Fibroblast of skin of right quadriceps (primary cell): ENCODE measurements at places on chromosomes 4 and X.
A peak's percentile ranks its signal among the peaks of the same experiment; 100 is the strongest.

- DNase-seq: no peak
Observed at GRCh38 chr4:8266508-8266907, 3.0 kb upstream of the HTRA3 start.

DNA sequence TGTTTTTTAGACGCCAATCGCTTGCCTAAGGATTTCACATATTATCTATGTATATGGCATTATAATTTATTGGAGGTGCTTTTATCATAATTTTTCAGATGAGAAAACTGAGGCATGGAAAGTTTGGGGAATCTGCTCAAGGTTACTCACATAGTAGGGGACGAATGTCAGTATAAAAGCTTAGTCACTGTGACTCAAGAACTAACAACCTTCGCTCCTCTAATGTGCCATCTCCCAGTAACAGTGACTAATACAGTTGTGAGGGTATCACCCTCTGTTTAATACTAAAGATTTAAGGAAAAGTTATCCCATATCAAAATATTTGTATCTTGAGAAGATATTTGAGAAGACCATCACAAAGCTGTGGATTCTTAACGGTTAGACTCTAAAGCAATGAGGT is 353.1 kb upstream of the SPOCK3 start:
- no peak for DNase-seq

- DNase-seq: no peak
Observed at GRCh38 chr4:14857475-14857874, 144.8 kb upstream of the CPEB2 start.

DNA sequence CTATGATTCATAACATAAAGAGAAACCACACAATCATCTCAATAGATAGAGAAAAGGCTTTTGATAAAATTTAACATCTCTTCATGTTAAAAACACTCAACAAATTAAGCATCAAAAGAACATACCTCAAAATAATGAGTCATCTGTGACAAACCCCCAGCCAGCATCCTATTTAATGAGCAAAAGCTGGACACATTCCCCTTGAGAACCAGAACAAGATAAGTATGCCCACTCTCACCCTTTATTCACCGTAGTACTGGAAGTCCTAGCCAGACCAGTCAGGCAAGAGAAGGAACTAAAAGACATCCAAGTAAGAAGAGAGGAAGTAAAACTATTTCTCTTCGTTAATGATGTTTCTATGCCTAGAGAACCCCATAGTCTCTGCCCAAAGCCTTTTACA is 507.2 kb downstream of the PABPC4L start:
- peak; percentile 3 for DNase-seq

DNA sequence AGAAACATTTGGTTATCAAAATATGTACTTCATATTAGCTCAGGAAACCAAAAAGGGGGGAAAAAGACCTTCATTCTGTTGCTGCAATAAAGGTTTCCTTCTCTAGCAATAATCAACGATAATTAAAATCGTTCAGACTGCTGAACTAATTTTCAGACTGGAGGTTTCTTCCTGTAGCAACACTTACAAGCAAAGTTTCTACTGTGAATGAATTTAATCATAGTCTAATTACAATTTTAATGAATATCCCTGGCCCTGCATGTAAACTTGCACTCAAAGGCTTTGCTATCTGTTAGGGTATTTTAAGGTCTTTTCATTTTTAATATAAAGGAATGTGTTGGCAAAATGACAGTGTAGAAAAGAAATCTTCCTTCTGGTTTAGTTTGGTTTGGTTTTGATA is 265.2 kb downstream of the QDPR start:
- no peak for DNase-seq

GRCh38 chr4:52939739-52940138 is 77.6 kb downstream of the RASL11B start:
- no peak for DNase-seq

DNA sequence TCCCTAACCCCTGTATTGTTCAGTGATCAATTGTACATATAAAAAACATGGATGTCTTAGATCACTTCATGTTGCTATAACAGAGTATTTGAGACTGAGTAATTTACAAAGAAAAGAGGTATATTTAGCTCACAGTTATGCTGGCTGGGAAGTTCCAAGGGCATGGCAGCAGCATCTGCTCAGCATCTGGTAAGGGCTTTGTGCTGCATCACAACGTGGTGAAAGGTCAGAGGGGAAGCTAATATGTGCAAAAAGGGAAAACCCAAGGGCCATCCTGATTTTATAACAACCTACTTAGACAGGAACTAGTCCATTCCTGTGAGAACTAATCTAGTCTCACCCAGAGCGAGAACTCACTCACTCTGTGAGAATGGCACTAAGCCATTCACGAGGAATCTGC is 128.2 kb upstream of the OTUD4 start:
- DNase-seq: no peak

DNA sequence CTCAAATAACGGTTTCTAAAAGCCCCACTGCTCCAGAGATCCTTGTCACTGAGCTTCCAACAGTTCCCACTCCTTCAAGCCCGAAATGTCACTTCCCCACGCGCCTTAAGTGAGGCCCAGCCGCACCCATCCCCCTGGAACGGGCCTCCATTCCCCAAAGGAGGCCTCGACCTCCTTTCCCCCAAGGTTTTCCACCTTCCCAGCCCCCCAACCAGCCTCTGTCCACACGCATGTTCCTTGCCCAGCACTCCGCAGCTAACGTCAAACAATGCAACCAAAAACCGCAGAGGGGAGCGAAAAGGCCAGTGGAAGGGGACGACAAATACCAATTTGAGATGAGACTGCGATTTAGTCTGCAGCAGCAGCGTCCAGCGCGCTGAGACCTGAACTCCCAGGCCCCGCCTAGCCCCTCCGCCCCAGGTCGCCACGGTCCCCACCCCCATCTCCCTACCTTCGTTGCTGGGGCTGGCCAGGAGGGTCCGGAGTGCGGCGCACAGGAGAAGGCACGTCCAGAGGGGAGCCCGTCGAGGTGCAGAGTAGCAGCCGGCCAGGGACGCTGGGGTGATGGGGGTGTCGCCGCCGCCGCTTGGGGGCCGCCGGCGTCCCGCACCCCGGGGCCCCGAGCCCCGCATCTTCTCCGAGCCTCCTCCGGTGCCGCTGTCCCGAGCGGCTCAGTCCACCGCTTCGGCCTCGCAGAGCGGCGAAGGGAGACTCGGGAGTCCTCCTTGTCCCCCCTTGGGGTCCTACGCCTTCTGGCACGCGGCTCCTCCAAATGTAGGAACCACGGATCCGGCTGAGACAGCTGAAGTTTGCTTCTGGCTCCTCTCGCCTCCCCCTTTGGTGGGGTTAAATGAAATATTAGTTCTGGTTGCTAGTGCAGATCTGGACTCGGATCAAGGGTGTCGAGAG is 924 bp downstream of the EPHA5 start:
- peak; percentile 17 for DNase-seq

DNA sequence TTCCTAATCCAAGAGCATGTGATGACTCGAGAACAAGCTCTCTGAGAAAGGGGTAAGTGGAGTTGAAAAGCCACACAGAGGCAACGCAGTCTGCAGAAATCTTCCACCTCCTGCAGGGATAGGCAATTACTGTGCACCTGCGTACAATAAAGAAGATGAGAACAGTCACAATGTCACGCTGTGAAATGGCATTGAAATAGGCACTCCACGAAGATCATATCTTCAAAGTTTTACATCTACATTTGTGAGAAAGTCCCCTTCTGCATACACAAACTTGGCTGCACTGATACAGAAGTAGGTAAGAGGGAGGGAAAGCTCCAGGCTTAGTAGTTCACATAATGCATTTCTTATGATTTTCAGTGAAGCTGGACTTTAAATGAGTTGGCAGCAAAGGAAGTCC is 27.1 kb downstream of the DDX60L start:
- DNase-seq: no peak

DNA sequence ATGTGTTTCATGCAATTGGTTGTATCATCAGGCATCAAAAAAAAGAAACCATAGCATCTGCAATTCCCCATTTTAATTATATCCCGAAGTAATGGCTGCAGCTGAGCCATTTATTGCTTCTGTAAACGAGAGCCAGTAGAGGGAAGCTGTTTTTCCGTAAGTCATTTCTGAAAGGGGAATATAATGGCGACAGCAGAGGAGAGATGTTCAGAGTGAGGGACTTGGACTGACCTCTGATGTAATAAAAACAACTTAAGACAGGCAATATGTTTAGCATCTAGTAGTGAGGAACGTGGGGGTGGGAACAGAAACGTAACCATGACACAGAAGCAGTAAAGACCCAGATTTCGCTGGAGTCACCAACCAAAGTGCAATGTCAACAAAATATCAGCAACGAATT is 31.5 kb upstream of the NAA11 start:
- DNase-seq: no peak

GRCh38 chr4:76447393-76447851 is 12.4 kb downstream of the SHROOM3 start:
- DNase-seq: peak; percentile 75

GRCh38 chrX:31388946-31389345 is 317.1 kb upstream of the FTHL17 start:
- DNase-seq: no peak

DNA sequence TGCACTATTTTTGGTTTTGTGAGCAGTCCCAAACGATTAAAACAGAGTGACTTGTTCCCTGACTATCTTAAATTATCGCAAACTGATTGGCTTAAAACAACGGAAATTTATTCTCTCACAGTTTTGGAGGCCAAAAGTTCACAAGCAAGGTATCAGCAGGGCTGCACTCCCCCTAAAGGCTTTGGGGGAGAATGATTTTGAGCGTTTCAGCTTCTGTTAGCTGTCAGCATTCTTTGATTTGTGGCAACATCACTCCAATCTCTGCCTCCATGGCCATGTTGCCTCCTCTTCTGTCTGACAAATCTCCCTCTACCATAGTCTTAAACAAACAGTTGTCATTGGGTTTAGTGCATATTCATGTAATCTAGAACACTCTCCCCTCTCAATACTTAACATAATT is 459.6 kb upstream of the ATOH1 start:
- DNase-seq: no peak

- no peak for DNase-seq
Observed at GRCh38 chrX:135707880-135708279, 5.6 kb upstream of the CT45A1 start.

DNA sequence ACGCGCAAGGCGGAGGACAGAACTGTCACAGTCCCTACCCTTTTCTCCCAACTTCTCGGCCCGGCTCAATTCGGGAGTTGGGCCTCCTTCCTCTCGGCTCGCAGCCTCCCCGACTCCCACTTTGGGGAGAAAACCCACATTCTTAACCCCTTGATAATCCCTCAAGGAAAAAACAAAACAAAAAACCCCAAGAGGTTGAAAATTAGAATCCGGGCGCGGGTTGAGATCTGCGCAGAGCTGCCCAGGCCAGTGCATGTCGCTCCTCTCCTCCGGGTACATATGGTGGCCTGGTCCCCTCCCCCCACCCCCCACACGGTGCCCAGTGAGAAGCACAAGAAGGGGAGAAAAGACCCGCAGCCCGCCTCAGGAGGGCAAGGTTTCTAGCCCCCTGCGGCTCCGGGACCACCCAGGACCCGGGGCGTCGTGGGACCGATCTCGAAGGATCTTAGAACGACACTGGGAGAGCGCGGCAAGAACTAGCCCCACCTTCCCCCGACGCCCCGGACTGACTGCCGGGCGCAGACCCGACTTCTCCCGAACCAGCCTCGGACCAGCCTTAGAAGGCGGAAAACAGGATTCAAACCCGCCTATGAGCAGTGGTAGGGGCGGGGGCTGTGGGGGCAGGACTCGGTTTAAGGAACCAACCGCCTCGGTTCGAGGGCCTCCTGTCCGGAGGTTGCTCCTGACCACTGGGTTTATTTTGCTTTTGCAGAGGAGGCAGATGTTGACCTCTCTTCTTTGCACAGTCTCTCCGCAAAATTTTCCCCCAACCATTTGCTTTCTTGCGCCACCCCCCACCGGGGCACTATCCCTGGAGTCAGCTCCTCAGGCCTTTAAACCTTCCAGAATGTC is 2.5 kb upstream of the PDGFRA start:
- DNase-seq: peak; percentile 83

GRCh38 chr4:23355258-23355657 is 534.6 kb downstream of the PPARGC1A start:
- DNase-seq: peak; percentile 49

- peak; percentile 87 for DNase-seq
Observed at GRCh38 chr4:150130933-150131332, 52.7 kb downstream of the DCLK2 start.
